ENCODE measurements at places on chromosomes 5 and 9.
A peak's percentile ranks its signal among the peaks of the same experiment; 100 is the strongest.

- peak; percentile 78 for DNase-seq
Observed at GRCh38 chr9:97788763-97789663, 64.0 kb upstream of the FOXE1 start.

DNA sequence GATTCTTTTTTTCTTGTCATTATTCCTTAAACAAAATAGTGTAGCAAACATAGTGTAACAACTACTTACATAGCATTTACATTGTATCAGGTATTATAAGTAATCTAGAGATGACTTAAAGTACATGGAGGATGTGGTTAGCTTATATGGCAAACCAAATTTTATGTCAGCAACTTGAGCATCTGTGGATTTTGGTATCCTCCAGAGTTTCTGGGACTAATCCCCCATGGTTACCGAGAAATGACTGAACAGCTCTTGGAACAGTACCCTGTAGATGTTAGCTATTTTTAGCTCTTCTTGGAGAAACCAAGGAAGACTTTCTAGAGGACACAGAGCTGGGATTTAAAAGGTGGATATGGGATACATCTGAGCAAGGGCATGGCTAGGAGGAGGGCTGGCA, 157.6 kb upstream of the KLF4 start:
- no peak for DNase-seq

DNA sequence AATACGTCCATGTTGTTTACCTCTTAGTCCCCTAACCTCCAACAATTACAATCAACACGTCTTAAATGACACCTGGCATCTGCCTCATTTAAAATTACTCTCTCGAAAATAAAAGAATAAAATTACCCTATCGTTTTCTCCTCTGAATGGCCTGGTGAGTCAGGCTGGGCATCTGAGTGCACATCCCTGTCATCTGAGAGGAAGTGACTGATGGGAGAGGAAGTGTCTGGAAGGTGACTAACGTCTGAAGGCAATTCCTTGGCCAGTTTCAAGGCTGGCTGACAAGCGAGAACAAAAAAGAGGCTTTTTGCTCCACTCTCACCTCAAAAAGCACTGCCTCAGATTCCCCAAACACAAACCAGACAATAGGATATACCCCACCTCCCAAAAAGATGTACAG, 57.7 kb downstream of the MAPKAP1 start:
- DNase-seq = peak; percentile 85

GRCh38 chr5:10701567-10702039, 59.4 kb downstream of the DAP start:
- peak; percentile 81 for DNase-seq

DNA sequence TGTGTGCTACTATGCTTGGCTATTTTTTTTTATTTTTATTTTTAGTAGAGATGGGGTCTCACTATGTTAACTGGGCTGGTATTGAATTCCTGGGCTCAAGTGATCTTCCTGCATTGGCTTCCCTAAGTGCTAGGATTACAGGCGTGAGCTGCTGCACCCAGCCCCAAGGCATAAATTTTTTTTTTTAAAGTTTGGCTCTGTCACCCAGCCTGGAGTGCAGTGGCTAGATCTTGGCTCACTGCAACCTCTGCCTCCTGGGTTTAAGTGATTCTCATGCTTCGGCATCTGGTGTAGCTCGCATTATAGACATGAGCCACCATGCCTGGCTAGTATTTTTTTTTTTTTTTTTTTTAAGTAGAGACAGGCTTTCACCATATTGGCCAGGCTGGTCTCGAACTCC, 70.3 kb downstream of the RAB24 start:
- no peak for DNase-seq

Data from PC-3 (cell line).